ENCODE measurements at places on chromosomes 3 and 15.
A peak's percentile ranks its signal among the peaks of the same experiment; 100 is the strongest.

DNA sequence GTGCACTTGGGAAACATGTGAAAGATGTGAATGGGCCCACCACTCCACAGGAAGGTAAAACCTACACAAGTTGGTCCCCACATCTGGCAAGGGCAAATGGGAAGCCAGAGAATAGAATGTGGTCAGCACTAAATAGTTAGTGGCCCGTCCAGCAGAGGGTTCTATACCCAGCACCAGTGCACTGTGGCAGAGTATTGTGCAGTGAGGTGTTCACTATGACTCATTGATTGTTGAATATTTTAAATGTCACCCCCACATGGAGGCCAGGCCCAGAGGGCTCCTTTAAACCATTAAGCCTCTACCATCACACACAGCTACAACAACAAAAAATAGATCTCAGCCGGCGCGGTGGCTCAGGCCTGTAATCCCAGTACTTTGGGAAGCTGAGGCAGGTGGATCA is 11.7 kb downstream of the FRMD5 start:
- DNase-seq = no peak

GRCh38 chr3:28940994-28941393 is 339.9 kb upstream of the RBMS3 start:
- DNase-seq = no peak

- DNase-seq = no peak
These were observed 591.2 kb downstream of the RSL24D1 start for GRCh38 chr15:54605556-54605955.

DNA sequence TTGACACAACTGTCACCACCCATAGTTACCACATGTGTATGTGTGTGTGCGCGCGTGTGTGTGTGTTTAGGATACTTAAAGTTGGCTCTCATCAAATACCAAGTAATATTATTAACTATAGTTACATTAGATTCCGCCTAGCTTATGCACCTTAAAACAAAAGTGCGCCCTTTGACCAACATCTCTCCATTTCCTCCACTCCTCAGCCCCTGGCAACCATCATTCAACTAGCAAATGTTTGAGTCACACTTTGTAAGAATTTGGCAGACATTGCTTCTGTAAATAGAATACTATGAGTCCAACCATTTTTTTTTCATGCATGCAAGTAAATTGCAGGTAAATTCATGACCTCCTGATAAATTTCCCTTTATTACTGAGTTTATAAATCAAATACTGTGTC is 169.3 kb downstream of the GBE1 start:
- no peak for DNase-seq

DNA sequence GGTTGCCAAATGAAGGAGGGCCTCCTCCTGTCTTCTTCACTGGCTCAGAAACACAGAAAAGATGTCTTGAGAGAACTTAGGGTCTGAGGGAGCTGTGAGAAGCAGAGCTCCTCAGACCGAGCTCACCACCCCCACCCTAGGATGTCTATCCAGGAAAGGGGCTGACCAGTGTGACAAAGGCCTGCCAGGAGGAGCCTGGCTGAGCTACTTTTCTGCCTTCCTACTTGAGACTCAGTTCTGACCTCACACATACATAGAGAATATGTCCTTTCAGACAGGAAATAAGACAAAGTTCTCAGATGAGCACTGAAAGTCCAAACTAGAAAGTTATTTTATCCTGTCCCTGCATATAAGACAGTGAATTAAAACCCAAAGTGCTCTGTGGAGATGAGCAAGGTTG is 54.5 kb downstream of the KIF9 start:
- DNase-seq = no peak

- no peak for DNase-seq
These were observed 2.3 kb upstream of the ZNF589 start for GRCh38 chr3:48238531-48239085.

GRCh38 chr15:88624971-88625490 is 3.9 kb downstream of the AEN start:
- DNase-seq = no peak

DNA sequence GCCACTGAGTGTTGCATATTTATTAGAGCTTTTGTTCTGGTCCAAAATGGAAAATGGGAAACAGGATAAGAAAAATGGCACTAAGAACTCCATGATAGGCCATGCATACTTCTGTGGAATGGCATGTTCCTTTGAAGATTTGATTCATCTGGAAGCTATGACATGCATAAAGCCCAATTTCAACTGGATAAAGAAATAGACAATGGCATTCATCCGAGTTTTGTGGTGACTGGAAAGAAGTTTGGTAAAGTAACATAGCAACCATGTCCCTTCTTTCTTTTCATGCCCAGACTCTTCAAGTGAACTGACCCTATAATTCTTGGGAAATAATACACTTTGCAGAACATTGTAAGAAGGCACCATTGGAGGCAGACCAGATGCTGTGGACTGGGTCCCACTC is 368.4 kb upstream of the IL12A start:
- DNase-seq = no peak

- no peak for DNase-seq
These were observed 460 bp upstream of the ZMAT3 start for GRCh38 chr3:179072100-179072438.

DNA sequence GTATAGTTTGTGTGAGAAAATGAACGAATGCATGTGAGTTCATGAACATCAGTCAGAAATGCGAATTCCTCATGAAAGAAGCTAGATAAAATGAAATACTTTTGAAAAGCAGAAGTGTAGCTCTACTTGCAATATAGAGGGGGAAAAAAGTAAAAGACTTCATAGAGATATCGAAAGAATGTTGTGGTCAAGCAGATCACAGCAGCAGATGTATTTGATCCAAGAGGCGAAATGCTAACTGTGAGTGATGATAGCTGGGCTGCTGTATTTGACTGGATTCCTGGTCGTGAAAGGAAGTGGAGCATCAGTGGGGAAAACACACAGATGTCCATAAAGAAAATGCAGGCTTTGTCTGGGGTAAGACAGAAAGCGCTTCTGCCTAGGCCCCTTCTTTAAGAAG is 112.4 kb downstream of the ADAMTSL3 start:
- DNase-seq = no peak

- no peak for DNase-seq
These were observed 172.4 kb downstream of the KLHL25 start for GRCh38 chr15:85622221-85622831.

- DNase-seq = no peak
These were observed 6.3 kb downstream of the ADGRG7 start for GRCh38 chr3:100615684-100616083.

GRCh38 chr3:140816372-140817195 is 125.1 kb upstream of the SLC25A36 start:
- DNase-seq = no peak

DNA sequence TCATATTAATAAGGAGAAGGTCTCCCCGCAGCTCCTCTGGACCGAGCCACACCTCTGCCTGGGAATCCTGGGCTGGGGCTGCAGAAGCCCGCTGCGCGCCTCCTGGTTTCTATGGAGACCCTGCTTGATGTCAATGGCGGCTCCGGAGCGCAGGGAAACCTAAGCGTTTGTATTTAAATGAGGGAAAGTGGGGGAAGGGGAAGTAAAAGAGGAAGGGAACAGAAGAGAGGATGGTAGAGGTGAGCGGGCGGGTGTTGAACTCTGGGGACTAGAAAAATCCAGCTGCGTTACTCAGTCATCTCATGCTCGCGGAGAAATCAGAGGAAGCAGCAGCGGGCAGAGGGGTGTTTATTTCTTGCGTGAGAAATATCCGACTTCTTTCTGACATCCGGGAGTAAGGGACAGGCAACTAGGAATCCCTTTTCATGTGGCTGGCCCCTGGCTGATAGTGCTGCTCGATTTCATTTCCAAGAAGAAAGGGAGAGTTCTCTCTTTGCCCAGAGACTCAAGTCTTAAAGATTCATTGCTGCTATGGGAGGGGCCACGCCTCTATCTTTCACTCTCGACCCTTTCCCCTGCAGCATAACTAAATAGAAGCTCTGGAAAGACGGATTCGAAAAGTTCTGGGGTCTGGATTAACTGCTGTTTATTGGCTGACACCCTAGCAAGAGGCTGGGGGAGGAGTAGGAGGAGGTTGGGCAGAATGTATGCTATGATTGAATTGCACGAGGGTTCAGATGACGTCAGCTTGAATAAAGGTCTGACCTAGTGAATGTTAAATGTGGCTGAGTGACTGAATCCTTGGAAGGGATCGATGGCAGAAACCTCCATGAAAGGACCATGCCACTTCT is 110.5 kb upstream of the GAP43 start:
- DNase-seq = peak; percentile 7

DNA sequence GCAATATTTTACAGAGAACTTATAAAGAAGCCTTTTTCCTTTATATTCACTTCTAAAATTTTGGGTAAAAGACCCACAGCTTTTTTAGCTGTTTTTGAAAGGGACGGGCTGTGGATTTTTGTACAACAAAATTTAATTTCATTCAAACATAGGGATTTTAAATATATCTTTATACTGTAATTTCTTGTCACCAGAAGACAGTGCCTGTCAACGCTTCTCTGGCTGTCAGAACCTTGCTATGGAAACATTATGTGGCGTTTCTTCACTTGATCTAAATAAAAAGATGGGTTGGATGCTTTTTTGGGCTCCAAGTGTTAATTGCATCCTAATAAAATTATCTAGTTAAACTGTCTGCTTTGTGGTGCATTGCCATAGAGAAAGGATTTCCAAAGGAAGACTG is 635.6 kb upstream of the ALCAM start:
- DNase-seq = no peak

- DNase-seq = no peak
These were observed 36.9 kb upstream of the GOLGB1 start for GRCh38 chr3:121786485-121786884.

DNA sequence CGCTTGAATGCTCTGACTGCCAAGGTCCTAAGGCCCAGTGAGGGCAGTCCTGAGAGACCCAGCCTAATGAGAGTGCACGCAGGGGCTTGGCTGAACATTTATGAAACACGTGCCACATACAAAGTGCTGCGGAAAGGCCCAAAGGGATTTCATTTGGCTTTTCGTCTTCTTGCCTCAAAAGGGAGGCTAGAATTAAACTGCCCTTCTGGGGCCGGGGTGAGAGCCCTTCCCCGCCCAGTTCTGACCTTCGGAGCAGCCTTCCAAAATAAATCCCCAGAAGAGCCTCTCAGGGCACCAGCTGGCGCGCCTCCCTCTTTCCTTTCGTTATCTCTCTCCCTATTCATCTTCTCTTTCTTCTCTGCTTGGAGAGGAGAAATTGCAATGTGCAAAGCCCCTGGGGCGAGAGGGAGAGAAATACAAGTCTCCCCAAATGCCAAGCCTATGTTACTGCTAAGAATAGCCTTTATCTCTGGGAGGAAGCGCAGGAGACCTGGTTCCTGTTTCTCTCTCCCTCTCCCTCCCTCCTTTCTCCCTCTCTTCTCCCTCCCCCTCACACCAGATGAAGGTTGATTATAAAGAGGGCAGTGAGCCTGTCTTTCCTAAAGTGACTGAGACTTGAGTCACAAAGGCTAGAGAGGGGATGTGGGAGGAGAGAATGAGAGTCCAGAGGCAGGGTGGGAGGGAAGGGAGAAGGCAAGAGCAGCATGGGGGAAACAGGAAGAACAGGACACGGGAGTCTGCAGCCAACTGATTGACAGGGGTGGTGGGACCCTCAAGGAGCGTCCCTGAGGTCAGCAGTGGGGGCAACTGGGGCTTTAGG is 36.7 kb upstream of the NDUFB4 start:
- peak; percentile 62 for DNase-seq

GRCh38 chr3:144552346-144553057 is 580.9 kb downstream of the DIPK2A start:
- no peak for DNase-seq

- DNase-seq = no peak
These were observed 46.6 kb upstream of the CTSH start for GRCh38 chr15:78991476-78991875.

DNA sequence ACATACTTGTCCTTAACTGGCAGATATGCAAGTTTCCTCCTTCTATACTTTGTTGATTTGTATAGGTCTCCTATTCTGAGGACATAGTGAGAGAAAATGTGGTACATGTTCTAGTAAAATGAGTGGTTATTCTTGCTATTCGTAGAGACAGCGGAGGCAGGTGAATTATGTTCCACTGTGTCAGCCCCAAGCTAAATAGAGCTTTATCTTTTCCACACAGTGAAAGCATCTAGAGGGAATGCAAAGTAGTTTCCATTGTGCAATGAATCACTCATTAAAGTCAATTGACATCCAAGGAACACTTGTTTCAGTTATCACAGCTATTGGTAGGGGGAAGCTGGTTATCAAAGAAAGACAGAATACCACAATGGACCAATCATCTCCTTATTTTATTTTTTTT is 262.4 kb downstream of the NLGN1 start:
- no peak for DNase-seq

DNA sequence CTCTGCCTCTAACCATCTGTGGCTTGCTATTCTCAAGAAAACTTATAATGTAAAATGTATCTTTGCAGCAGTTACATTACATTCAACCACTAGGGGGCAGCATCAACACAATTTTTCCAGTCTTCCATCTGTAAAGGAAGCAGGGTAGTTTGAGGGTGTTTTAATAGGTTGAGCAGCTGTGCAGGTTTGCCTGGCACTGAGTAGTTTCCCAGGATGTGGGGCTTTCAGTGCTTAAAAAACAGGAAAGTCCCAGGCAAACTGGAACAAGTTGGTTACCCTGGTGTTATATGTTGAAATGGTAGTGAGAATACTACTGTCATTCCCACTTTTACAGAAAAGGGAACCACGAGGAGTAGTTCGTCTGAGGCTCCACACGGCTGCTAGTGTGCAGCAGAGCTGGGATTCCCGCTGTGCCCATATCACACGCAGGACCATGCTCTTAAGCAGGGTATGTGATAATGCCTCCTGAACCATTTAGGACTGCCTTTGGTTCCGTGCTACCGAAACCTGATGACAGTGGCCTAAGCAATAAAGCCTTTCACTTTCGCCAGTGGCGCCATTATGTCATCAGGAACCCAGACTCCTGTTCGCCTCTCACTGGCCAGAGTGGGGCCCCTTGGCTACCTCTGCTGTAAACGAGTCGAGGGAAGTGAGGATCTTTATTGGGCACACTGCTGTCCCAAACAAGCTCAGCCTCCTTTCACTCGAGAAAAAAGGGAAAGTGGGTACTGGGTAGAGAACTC is 64.7 kb upstream of the ZBTB38 start:
- peak; percentile 60 for DNase-seq

DNA sequence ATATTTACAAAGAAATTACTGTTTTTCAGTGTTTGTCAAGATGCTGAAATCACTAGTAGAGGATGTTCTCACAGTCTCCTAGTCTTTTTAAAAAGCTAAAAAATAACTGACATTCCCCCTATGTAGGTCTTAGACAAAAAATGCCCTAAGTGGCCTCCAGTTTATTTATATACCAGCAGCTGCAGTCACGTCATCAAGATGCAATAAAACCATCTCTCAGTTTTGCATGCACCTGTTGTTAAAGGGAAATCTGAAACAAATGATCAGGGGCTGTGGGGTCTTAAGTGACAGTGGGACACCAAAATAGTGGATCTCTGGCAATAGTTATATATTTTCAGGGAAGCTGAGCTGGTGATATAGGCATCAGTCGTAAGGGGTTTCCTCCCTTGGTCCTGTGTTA is 146.5 kb upstream of the ARPP21 start:
- no peak for DNase-seq

GRCh38 chr3:127804141-127804540 is 18.2 kb downstream of the MGLL start:
- DNase-seq = no peak

- DNase-seq = no peak
These were observed 74.0 kb downstream of the CNTN4 start for GRCh38 chr3:2172561-2173171.
